ENCODE measurements at places on chromosomes 2 and 18.

GRCh38 chr2:55026202-55026601, 24.0 kb downstream of the RTN4 start:
- no peak for DNase-seq

DNA sequence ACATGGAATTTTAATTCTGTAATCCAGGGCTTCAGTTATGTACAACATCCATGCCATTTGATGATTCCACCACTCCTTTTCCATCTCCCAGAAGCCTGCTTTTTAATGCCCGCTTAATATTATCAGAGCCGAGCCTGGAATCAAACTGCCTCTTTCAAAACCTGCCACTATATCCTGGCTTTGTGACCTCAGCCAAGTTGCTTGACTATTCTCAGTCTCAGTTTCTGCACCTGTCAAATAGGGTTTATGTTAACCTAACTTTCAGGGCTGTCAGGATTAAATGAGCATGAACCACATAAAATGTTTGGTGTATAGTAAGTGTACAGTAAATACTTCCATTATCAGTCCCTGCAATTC, 108.7 kb downstream of the XRCC5 start:
- DNase-seq, result no peak

GRCh38 chr18:59848002-59848401, 51.8 kb upstream of the PMAIP1 start:
- DNase-seq, result no peak

GRCh38 chr2:60834270-60834717, 47.1 kb upstream of the REL start:
- DNase-seq, result no peak

GRCh38 chr2:43119303-43119702, 107.1 kb downstream of the ZFP36L2 start:
- DNase-seq, result no peak

GRCh38 chr2:206442833-206443734, at the start of gene ADAM23:
ADAM23 (plus strand) TSS chr2:206443532; CDS start chr2:206443867, 335 bp downstream.
- peak; percentile 42 for DNase-seq

DNA sequence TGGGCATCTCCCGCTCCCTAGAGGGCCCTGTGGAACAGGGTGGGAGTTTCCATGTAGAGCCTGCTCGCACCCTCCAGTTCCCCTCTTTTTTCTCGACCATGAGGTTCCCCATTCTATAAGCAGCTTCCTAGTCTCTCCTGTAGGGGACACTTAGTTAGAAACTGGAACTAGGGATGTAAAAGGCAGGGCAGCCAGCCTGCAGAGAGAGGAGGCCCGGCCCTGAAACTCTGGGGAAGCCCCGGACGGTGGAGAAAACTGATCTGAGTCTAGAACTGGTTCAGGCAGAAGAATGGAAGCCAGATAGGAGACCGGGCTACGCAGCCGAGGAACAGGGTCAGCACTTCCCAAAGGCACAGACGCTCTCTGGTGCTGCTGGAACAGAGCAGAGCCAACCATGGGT, 51.6 kb upstream of the ATG16L1 start:
- DNase-seq, result no peak

GRCh38 chr2:70087702-70088597, 673 bp downstream of the PCBP1 start:
- no peak for DNase-seq

DNA sequence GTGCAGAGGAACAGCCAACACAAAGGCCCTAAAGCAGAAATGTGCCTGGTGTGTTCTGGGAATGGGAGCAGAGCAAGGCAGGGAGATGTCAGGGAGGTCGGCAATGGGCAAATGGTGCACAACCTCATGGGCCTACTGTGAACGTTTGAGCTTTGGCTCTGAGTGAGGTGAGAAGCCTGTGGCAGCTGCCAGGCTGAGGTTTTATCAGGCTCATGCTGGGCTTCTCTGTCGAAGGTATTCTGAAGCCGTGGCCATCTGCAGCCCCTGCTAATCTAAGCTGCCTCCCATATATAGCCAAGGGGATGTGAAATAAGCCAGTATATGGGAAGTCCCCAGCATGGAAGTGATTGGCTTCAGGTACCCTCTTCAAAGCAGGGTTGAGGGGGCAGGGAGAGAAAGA, 193.3 kb downstream of the SLC4A3 start:
- DNase-seq, result no peak

GRCh38 chr18:54558609-54559585, 32.1 kb upstream of the DYNAP start:
- DNase-seq, result peak; percentile 2

GRCh38 chr18:45567123-45567522, 48.2 kb upstream of the SLC14A2 start:
- DNase-seq, result no peak

DNA sequence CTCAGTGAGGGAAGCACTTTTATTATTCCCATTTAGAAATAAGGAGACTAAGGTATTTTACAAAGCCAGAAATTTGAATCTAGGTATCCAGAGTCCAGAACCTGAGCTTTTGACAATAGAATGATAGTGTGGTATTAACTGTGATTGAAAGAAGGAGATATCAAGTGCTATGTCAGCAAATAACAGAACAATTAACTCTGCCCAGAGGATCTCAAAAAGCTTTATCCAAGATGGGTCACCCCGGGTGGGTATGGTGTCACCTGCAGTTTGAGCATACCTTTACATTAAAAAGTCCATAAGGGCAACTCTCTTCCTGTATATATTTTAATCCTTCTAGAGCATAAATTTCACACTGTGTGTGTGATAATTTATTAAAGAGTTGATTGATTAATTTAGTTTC, 105.4 kb downstream of the LRP1B start:
- no peak for DNase-seq

DNA sequence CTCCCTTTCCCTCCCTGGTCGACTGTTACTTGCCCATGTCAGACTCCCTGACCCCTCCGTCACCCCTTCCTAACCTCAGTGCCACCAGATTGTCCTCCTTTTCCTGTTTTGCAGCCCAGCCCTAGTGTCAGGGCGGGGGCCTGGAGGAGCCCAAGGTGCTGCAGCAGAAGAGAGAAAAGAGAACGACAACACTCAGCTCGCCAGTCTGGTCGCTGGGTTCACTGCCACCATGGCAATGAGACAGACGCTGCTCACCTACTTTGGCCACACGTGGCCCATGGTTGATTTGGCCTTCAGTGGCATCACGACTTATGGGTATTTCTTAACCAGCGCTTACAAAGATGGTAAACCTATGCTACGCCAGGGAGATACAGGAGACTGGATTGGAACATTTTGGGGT, 108.4 kb upstream of the RMDN2 start:
- no peak for DNase-seq

GRCh38 chr2:232436381-232437194, 19.4 kb upstream of the ALPI start:
- DNase-seq, result no peak

DNA sequence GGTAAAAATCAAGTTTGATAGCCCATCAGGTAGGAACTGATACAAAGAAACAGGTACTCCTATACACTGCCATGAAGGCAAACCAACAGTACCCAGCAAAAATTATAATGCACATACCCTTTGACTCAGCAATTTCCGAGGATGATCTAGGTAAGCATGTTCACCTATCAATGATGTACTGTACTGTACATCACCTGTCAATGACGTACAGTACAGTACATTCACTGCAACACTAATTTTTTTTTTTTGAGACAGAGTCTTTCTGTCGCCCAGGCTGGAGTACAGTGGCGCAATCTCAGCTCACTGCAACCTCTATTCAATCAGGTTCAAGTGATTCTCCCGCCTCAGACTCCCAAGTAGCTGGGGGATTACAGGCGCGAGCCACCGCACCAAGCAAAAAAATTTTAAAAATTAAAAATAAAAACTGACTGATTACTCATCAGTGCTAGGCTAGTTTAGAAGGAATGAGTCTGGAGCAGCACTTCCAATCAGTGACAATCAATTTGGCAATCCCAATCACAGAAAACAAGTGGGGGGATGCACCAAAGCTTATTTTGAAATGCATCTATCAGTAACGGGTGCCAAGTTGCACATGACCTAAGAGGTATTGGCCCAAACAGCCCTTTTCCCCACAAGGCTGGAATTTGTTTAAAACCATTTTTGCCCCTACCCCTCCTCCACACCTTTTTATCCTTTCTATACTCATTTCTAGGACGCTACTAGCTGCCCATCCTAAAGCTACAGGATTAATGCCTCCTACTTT, 8.2 kb downstream of the SRSF7 start:
- no peak for DNase-seq

GRCh38 chr2:118710481-118710880, 137.0 kb downstream of the EN1 start:
- no peak for DNase-seq

DNA sequence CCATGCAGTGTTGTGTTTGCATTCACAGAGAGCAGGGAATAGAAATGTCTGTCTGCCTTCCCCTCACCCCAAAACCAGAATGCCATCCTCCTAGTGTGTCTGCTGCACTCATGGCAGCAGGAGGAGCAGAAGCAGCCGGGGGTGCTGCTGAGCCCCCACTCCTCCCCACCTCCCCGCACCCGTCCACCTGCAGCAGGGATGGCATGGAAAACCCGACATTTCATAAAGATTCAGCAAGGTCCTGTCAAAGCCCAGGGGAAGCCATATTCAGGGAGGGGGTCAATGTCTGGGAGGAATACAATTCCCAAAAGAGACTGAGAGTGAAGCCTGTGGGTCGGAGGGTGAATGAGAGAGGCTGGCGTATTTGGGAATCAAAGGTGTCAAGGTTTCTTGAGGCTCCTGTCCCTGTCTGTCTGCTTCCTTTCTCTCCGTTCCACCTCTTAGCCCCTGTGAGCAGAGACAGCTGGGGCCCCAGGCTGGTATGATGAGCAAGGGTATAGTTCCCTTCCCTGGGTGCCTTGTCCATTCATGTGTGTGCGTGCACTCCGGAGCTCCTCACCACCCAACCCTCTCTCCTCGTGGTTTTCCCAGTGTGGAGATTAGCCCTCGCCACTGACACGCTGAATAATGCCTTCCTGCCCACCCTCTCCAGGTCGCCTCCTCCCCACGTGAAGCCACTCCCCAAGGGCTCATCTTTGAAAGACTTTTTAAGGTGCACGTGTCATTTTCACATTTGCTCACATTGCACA, 133.5 kb upstream of the ZNF236 start:
- no peak for DNase-seq

DNA sequence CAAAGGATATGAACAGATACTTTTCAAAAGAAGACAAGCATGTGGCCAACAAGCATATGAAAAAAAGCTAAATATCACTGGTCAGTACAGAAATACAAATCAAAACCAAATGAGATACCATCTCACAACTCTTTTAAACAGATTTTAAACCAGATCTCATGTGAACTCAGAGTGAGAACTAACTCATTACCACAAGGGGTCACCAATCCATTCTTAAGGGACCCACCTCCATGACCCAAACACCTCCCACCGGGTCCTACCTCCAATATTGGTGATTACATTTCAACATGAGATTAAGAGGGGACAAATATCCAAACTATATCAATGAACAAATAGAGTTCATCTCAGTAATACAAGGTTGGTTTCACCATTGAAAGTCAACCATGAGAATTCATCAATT, 319.8 kb upstream of the GULP1 start:
- DNase-seq, result no peak

DNA sequence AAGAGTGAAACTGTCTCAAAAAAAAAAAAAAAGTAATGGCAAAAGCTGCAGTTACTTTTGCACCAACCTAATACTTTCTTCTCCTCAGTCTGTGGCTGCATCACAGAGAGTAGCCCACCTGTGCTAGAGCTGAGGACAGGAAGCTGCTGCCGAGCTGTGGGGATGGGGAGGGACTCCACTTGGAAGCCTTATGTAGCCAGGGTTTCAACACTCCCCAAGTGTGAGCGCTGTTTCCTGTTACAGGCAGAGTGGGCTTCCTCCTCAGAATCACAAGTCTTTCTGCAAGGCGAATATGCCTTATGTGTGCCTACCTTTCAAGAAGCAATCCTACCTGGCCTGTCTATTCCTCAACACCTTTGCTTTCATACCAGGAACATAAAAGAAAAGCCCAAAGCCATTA, 36.3 kb upstream of the CYP27C1 start:
- DNase-seq, result no peak

DNA sequence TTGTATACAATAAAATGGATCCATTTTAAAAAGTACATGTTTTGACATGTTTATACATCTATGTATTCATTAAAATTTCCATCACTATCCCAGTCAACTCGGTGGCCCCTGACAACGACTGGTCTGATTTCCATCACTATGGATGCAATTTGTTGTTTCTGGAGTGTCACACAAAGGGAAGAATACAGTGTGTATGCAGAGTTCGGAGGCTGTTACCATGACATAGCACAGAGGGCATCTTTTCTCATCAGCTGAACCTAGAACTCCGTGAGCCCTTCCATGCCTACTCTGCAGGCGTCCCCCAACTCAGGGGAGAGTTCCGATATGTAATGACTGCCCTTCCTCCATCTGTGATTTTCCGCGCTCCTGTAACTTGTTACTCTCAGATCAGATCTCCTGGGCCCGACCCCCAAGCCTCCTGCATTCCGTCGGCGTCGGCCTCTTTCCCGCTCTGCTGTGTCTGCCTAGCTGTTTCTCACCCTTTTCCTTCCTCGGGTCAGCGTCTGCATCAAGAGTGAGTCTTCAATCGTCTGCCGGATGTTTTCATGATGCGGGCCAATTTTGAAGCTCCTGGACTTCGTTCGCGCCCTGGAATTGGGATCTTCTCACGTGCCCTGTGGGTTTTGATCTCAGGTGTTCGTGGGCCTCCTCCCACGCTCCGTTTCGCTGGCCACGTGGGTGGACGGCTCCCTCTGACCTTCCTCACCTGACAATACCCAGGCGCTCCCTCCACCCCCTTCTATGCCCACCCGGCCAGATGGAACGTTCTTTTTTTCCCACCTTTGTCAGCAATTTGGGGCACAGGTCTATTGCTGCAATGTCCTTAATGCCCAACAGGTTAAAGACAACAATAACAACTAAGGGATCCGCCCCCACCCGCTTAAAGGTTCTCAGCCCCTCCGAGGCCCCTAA, 161.0 kb downstream of the TWIST2 start:
- DNase-seq, result no peak

GRCh38 chr2:71559080-71559827, 105.9 kb downstream of the DYSF start:
- DNase-seq, result no peak

DNA sequence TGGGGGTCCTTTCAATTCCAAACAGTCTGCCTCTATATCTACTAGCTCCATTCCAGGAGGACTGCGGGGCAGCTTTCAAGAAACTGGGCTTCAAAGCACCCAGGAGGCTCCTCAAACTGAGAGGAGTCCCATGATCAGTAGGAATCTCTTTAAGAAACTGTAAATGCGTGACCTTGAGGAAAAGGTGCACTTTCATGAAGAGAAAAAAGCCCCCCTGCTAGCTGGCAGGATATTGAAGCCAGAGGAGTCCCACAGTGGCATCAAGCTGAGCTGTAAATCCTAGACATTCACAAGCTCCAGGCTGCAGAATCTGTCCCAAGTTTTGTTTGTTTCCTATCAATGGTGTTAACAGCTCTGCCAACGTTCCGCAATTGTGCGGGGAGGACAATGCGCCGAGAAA, 790.1 kb downstream of the SLC4A3 start:
- DNase-seq, result no peak

DNA sequence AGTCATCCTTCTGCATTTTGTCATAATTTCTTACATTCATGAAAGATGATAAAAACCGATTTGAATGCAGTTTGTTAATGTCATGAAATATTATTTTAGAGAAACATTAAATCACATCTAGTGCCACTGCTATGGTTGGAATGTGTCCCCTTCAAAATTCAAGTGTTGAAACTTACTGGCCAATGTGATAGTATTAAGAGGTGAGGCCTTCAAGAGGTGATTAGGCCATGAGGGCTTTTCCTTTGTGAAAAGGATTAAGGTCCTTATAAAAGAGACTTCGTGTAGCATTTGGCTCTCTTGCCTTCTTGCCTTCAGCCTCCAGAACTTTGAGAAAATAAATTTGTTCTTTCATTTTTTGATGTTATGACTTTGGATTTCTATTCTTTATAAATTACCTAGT, 117.2 kb downstream of the RGPD3 start:
- DNase-seq, result no peak
